ENCODE measurements at places on chromosomes 6 and 20. TPM values are rescaled to one million over a fixed set of nuclear protein-coding genes. Genes with fewer than 3 reads are reported as not detected.

Gene ETV7
- total RNA-seq: 2.4 TPM

Gene DDO
- not detected for total RNA-seq

Gene CTCFL
- total RNA-seq: not detected

Gene HUS1B
- total RNA-seq: 1.3 TPM

Gene TFB1M
- 24.1 TPM for total RNA-seq

Gene CALHM5
- total RNA-seq: 1.8 TPM

Gene RGS17
- total RNA-seq: 3.7 TPM

Gene TRDN
- not detected for total RNA-seq

Gene SLC29A1
- total RNA-seq: 15.3 TPM

Gene LPA
- total RNA-seq: not detected

Gene SPATA25
- 1.7 TPM for total RNA-seq

Gene ZBTB12
- 3.7 TPM for total RNA-seq

Gene NEURL2
- total RNA-seq: 6.9 TPM

Gene LTA
- total RNA-seq: not detected

Gene PPIL6
- 1.7 TPM for total RNA-seq

Gene LST1
- total RNA-seq: not detected

All from astrocyte (in vitro differentiated cells and primary cell).